Esophagus squamous epithelium (tissue), 5 donors: ENCODE measurements at places on chromosomes 6 and 20.

DNA sequence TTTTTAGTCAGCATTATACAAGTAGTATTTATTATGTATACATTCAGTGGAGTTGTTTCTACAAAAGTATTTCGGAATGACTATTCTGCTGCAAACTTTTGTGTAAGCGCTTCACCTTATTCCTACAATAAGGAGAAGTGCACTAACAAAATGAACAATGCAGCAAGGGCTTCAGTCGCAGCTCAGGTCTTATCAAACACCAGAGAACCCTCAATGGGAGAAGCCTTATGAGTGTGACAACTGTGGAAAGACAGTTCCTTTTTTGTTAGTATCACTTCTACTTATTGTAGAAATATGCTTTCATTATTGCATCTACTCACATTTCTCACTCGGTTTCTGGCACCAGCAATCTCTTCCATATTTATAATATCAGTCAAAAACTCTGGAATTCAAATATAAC is 18.8 kb downstream of the ZKSCAN3 start:
- DNase-seq = no peak

- DNase-seq = no peak
Measured at GRCh38 chr20:57879437-57879778, 169.6 kb upstream of the PMEPA1 start.

- no peak for DNase-seq
Measured at GRCh38 chr20:13839421-13840092, 54.7 kb downstream of the NDUFAF5 start.

GRCh38 chr6:137869549-137870307 is 2.7 kb downstream of the TNFAIP3 start:
- no peak for DNase-seq

DNA sequence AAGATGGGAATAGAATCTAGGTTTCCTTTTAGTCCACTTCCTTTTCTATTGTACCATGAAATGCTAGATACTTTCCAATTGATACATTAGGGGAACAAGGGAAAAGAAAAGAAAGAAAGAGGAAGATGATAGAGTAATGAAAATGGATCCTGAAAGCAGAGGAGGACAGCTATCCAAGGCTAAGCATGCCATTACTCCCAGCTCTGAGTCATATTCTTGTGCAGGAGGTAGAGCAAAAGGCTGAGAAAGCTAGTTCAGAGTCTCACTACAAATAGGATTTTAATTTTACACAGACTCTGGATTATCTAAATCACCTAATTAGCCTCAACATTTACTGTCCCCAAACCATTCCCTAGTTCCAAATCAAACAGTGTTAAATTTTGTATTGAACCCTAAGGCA is 23.6 kb downstream of the RWDD2A start:
- no peak for DNase-seq

GRCh38 chr20:17525650-17526049 is 5.5 kb downstream of the BFSP1 start:
- no peak for DNase-seq

- DNase-seq = no peak
Measured at GRCh38 chr6:114714836-114715507, 372.1 kb upstream of the HS3ST5 start.

GRCh38 chr6:125294925-125295324 is 6.8 kb downstream of the HDDC2 start:
- DNase-seq = no peak

DNA sequence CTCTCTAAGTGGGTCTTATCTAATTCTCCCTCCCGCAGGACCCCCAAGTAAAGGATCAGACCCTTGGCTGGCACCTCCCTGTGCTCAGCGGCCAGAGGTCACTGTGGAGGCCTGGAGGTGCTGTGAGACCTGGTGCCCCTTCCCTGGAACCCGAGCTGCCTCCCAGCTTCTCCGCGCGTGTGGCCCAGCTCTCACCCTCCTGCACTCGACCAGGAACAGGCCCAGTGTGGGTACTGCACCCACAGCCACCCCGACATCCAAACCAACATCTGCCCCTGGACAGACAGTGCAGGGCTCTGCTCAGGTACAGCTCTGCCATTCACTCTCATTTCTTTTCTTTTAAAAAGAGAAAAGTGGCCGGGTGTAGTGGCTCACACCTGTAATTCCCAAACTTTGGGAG is 42.4 kb downstream of the TMEM242 start:
- no peak for DNase-seq

- DNase-seq = no peak
Measured at GRCh38 chr6:136035378-136036070, 184.0 kb downstream of the PDE7B start.

DNA sequence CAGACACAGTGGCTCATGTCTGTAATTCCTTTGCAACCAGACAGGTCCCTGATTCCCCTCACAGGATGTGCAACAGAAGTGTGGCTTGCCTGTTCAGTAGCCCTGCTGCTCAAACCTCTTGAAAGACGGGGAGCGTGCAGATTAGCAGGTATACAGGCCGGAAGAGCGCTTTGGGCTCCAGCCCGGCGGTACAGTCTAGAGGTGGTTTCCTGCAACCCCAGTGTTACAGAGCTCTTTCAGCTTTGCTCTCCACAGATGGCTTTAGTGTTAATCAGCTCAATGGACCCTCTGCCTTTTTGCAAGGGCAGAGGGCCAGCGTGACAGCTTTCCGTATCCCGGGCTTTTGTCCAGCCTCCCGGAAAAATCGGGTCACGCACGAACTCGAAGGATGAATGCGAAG is 67.2 kb upstream of the TNFRSF21 start:
- DNase-seq = no peak

DNA sequence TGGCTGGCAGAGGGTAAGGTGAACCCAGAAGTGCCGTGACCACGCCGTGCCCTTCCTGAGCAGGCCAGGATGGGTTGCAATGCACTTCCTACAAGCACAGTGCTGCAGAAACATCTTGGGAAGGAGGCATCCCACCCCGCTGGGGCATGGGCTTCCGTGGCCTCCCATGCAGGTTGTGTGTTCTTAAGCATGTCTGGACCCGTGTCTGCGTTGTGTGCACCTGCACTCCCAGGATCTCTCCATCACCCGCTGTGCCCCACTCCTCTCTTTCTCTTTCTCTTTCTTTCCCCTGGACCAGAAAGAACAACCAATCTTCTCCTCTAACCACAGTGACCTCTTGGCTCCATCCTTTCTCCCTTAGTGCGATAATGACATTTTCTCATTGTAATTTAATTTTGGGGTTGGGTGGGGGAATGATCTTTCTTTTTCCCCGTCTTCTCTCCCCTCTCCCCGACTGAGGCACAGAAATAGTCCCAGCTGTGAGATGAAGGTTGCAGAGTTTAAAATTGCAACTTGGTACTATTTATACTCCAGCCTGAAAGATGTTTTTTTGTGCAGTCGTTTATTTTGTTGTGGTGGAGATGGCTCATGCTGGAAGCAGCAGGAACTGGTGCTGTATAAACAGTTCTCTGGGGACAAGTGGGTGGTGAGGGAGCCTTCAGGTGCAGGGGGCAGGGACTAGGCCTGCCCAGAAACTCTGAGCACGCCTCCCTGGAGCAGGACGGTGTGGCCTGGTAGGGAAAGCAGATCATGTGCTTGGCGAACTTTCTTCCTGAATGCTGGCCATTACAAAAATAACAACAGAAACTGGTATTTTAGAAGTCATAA is 20.5 kb downstream of the BCAS4 start:
- DNase-seq = no peak

GRCh38 chr6:111651185-111652034 is 45.7 kb upstream of the TRAF3IP2 start:
- no peak for DNase-seq

GRCh38 chr6:89485320-89485719 is 52.4 kb downstream of the ANKRD6 start:
- no peak for DNase-seq

GRCh38 chr20:848193-848592 is 14.7 kb downstream of the FAM110A start:
- no peak for DNase-seq

DNA sequence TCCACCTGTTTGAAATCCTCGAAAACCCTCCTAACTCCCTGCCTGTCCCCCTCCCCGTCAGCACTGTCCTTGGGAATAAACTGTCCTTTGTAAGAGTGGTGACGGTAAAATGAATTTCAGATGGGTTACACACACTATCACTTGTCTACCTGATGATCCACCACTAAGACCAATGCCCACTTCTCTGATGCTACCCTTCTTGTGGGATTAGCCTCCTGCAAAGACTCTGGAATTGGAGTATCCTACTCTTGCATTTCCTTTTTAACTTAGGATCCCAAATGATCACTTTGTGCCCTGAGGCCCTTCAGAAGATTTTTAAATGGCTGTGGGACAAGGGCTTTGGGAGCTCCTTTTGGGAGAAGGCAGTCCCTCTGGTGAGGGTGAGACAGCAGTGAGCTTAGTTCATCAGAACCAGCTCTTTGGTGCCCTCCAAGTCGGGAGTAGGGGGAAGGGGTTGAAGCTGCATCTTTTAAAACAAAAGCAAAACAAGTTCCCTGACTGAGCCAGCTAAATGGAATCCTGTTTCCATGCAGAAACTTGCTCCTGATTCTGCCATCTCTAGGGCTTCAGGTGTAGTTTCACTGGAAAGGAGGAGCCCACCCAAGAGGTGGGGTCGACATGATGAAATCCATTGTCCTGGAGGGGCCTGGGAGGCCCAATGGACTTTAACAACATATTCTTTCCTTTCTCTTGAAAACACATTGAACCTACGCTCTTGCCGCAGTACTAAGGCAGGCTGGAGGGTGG is 86.5 kb downstream of the ASXL1 start:
- DNase-seq = no peak

DNA sequence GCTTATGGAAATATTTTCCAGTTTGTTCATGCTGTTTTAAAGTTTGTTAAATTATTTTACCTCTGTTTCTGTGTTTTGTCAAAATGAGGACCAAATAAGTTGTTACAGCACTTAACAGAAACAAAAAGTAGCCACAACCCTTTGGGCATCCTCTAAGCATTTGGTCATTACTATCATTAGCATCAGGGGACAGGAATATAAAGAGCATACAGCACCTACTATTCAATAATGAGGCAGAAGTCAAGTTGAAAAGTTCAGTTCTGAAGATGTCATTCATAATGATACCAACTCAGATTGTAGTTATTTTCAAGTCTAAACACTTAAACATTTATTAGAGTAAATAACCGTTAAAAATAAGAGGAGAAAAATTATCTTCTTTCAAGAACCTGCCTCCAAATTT is 862.3 kb upstream of the FLRT3 start:
- DNase-seq = no peak

DNA sequence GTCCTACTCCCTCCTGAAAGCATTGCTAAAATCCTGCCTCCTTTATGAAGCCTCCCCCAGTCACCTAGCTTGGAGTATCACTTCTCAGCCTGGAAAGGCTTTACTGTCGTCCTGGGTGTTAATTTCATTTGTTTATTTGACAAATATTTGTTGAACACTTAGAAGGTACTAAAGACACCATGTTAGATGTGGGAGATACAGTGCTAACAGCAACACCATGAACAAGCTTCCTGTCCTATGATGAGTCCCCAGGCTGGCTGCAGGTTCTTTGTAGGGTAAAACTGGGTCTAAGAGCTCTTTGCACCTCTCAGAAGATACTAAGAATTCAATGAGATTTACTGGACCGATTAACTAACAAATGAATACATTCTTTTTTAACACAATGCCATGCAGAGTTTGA is 109.2 kb upstream of the TMEM170B start:
- DNase-seq = no peak

GRCh38 chr6:119240257-119241110 is 109.1 kb downstream of the MAN1A1 start:
- DNase-seq = no peak

DNA sequence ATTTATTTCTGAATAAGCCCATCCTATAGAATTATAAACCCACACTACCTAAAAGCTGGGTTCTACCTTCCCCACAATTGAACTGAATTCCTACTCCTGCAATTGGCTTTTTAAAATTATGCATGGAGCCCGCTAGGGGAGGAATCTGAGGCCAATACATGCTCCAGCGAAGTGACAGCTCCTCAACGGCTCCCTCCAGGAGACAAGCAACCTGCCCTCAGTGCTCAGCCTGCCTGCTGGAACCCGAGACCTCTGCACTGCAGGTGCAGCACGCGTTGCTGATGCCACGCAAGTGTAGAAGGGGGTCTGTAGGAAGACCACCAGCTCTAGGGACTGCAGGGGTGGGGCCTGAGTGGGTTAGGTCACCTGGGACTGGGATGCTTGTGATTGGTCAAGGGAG is 170.2 kb upstream of the CDYL start:
- DNase-seq = no peak

- no peak for DNase-seq
Measured at GRCh38 chr6:127564761-127565160, 12.2 kb upstream of the C6orf58 start.

DNA sequence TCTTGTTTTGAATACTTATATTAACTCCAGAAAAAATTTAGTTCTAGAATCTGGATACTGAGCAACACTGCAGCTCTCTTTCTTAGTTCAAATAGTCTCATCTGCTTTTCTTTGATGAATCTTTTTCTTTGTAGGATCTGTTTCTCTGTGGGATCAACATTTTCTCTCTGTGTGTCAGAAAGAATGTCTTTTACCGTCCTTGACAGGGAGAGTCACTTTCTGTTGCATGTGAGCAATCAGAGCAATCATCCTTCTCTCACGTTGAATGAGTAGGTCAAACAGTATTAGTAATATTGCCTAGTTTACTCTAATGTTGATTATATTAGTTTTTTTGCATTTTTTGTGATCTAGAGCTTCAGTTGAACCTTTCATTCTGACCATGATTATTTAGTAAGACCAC is 130.9 kb downstream of the TRMT11 start:
- DNase-seq = no peak

GRCh38 chr6:127533736-127534135 is 14.6 kb upstream of the MTCL3 start:
- no peak for DNase-seq

DNA sequence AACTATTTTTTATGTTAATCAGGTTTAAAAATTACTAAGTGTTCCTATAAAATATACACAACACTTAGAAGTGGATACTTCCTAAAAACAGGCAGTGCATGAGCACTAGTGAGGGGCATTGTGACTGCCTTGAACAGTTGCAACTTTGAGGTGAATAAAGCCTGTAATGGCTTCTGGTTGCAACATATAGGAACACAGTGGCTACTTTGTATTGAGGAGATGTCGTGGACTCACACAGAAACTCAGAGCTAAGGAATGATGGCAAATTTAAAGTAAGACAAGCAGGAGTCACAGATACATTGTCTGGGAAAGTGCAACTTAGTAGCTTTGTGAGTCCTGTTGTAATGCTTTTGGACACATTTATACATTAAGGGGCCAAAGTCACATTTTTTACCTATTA is 861 bp upstream of the HLA-A start:
- DNase-seq = no peak

- DNase-seq = no peak
Measured at GRCh38 chr6:104688283-104688969, 171.3 kb downstream of the HACE1 start.

GRCh38 chr6:11215773-11216172 is 16.7 kb downstream of the NEDD9 start:
- DNase-seq = no peak

DNA sequence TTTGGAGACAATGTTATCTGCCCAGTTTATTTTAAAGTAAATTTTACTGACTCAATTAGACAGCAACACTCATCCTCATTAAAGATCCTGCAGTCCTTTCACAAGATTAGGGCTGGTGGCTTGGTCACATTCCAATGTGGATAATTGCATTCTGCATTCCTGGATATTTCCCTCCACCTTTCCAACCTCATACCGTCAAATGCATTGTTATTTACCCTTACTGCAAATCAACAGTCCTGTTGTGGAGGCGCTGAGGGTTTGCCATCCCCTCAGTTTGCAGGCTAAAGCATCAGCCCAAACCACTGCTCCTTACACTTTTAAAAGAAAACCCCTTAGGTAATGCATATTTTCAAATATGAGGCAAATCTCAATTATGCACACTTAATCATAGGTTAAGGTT is 5.4 kb downstream of the CITED2 start:
- no peak for DNase-seq

GRCh38 chr20:39214828-39215227 is 252.7 kb downstream of the DHX35 start:
- DNase-seq = no peak

- DNase-seq = no peak
Measured at GRCh38 chr20:44924541-44924940, 14.7 kb downstream of the PABPC1L start.
